ENCODE measurements at places on chromosomes 2 and 18. TPM values are rescaled to one million over a fixed set of nuclear protein-coding genes. Genes with fewer than 3 reads are reported as not detected.

- DNase-seq, result no peak
Observed at GRCh38 chr2:12502759-12503158, 214.0 kb upstream of the TRIB2 start.

APOB gene
- total RNA-seq, result 3.4 TPM

DNA sequence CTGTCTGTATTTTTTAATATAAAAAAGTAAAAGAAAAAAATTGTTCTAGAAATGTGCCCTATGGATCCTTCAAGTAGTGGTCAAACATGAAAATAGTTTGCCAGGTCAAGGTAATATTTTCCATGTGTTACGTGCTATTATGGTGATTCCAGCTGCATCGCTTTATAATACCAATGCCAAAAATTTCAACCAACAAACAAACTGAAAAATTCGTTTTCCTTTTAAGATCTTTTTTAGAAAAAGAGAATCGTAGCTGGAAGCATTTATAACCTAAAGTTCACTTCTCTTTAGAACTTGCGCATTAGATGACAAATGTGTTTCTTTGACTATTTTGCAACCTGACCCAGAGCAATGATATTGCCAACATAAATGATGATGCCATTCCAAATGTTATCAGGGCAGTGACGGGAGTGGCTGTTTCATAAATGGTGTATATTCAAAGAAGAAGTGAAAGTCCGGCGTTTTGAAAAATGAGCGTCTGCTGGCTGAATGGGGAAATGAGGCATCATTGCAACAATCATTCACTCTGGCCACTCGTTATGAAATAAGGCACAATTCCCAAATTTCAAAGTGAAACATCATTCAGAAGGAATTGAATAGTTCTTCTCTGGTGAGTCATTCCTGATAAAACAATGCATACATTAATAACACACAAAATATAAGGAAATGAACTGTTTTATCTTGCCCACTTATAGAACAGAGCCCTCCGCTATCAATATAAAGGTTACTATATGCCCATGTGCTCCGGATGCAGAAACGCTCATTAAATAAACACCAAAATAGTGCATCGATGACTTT is 297.4 kb downstream of the TGIF1 start:
- DNase-seq, result no peak

- no peak for DNase-seq
Observed at GRCh38 chr2:9069543-9069942, 66.1 kb upstream of the MBOAT2 start.

- DNase-seq, result no peak
Observed at GRCh38 chr2:121976926-121977325, 221.5 kb downstream of the TSN start.

REV1 gene
- total RNA-seq, result 34.1 TPM

CRYBA2 gene
- total RNA-seq, result not detected

- peak; percentile 54 for DNase-seq
Observed at GRCh38 chr2:232675381-232675780, 21.8 kb upstream of the GIGYF2 start.

SRD5A2 gene
- total RNA-seq, result not detected

IL18RAP gene
- total RNA-seq, result 0.70 TPM

- no peak for DNase-seq
Observed at GRCh38 chr2:110998311-110998710, 122.4 kb upstream of the BCL2L11 start.

- DNase-seq, result no peak
Observed at GRCh38 chr2:222295368-222296062, 3.3 kb downstream of the PAX3 start.

ZNF516 gene
- total RNA-seq, result 14.7 TPM

REG1B gene
- not detected for total RNA-seq

GYPC gene
- 113 TPM for total RNA-seq

SERPINB13 gene
- not detected for total RNA-seq

PSD4 gene
- 2.3 TPM for total RNA-seq

DNA sequence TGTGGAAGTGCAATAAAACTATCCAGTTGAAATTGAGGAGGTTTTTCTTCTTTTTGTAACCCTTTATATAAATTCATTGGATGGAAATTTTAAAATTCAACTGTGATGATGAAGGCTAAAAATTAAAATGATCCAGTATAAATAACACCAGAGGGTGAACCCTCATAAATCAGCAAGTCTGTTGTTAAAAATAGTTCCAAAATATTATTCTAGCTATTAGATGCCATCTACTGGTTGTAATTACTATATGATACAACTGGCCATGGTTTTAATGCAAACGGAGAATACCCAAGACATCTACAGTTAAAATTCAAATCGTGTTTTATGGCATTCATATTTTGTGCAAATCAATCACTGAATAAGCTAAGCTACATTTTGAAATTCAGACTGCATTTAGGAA is 53.8 kb downstream of the TMEM200C start:
- DNase-seq, result no peak

DNA sequence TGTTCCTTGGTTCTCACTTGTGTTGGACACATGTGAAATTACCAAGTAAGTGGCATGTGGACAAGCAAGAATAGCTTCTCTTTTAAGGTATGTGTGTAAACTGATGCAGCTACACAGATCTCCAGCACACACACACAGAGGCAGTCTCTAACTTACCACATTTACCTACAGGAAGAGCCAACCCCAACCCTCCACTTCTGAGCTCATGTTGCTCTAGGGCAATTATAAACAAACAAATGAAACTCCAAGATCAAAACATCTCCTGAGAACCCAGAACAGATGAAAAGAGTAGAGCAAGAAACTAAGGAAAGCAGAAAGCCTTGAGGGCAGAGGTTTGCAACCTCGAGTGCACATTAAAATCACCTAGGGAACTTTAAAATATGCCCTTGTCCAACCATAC is 16.0 kb upstream of the TMEM37 start:
- no peak for DNase-seq

Measured in cardiac septum (tissue), 1 donor.